ENCODE measurements at places on chromosomes 4 and X.

- no peak for DNase-seq
These were observed 41.2 kb downstream of the UNC5C start for GRCh38 chr4:95507561-95507960.

DNA sequence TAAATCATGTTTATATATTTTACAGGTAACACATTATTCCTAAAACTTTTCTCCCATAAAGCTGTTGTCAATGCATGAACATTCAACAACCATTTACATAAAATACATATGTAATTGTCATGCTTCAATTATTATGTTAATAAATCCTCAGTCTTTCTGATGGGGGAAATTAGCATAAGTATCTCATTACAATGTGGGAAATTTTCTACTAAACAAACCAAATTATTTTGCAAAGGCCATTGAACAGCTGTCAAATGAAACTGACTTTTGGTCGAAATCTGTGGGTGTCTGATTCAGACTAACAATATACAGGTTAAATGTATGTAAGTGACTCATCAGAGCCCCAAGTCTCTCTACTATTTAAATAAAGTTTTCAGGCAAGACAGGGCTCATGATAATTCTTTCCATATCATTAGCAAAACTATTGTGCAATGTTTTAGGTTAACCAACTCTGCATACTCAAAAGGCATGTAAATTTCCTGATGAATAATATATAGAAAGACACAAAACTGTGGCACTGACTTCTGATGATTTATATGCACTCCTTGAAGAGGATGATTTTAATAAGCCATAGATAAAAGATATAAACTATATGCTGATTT lies 795.3 kb upstream of the AADAT start:
- DNase-seq: no peak

DNA sequence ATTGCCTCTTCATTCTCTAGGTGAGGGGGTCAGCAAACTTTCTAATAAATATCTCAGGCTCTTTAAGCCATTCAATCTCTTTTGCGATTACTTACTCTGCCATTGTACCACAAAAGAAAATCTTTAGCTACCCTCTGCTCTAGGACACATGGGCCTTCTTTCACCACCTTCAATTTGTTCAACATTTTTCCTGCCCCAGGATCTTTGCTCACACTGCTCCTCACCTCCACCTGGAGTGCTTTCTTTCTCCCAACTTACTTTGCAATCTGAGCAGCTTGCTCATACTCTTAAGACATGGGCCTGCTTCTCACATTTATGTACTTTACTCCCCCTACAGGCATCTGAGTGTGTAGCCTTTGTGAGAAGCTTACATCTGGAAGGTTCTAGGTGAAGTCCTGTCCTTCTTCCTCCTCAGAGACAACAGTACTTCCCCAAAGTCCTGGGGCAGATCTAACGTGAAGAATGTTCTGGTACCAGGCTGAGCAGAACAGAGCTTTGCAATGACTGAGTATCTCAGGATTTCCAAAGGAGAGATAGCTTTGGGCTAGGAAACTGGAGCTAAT lies 55.0 kb upstream of the PRDM5 start:
- DNase-seq: no peak

- no peak for DNase-seq
These were observed 158.3 kb downstream of the DMD start for GRCh38 chrX:33053001-33053400.

GRCh38 chr4:188988131-188988530 lies 848.9 kb downstream of the TRIML1 start:
- DNase-seq: no peak

DNA sequence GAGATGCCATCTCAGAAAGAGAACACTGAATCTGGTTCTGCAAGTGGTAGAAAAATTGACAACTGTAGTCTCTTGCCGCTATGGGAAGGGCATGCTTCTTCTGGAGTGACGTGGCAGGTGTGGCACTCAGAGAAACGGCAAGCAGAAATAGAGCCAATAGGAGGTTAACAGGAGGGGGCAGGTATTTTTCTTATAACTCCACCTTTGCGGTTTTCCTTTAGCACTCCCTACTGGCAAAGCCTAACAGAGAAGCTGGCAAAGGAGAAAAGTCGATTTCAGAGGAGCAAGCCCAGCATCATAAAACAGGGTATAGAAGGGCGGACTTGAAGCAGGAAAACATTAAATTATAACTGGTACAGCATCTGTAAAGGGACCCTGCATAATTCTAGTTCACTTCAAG lies 1382.2 kb downstream of the PCDH18 start:
- no peak for DNase-seq

- no peak for DNase-seq
These were observed 54.0 kb upstream of the PRDM8 start for GRCh38 chr4:80143307-80143679.

DNA sequence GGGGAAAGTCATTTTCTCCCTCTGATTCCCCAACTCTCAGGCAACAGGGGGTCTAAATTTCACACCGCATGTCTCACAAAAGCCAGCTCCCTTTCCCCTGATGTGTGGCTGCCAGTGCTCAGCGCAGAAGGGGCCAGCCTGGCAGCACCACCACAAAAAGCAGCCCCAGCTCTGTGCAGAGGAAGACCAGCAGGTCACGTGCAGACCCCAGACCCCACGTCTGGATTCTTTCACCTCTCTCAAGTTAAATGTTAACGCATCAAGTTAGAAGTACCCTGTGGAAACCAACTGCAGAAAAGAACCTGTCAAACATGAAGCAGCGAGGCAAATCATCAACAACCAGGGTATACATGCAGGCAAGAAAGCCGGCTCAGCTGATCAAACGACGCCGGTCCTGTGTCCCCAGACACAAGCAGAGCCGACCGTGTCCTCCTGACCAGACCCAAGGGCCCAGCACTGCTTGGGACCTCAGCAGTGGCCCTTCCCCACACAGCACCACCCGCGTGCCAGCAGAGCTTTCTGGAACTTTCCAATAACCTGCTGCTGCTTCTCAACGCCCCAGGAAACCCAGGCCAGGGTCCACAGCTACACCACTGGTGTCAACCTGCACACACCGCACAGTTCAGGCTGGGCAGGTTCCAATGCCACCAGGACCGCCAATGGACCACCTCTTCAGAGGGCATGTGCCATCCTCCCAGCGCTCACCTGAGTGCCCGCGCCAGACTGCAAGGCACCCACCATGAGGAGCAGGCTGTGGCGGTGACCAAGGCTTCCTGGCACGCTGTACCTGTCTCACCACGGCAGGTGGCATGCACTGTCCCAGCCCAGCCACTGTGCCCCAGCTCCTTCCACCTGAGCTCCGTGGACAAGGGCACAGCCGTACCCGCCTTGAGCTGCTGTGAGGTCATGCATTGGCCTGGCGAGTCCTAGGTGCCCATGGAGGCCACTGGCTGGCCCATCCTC lies 4.0 kb downstream of the LRPAP1 start:
- no peak for DNase-seq

GRCh38 chr4:43983610-43984009 lies 465.0 kb downstream of the KCTD8 start:
- no peak for DNase-seq

DNA sequence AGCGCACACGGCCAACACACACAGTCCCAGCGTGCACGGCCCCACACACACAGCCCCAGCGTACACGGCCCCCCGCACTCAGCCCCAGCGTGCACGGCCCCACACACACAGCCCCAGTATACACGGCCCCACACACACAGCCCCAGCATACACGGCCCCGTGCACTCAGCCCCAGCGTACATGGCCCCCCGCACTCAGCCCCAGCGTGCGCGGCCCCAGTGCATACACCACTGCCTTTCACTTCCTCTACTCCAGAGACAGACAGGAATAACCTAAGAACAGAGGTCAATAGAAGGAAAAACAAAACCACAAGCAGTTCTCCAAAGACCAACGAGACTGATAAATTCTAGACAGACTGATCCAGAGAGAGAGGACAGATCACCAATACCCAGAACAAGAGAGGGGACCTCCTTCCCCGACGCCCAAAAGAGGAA lies 17.1 kb downstream of the GAK start:
- DNase-seq: no peak

- no peak for DNase-seq
These were observed 142.8 kb upstream of the PPP1R2C start for GRCh38 chrX:42920752-42921151.

DNA sequence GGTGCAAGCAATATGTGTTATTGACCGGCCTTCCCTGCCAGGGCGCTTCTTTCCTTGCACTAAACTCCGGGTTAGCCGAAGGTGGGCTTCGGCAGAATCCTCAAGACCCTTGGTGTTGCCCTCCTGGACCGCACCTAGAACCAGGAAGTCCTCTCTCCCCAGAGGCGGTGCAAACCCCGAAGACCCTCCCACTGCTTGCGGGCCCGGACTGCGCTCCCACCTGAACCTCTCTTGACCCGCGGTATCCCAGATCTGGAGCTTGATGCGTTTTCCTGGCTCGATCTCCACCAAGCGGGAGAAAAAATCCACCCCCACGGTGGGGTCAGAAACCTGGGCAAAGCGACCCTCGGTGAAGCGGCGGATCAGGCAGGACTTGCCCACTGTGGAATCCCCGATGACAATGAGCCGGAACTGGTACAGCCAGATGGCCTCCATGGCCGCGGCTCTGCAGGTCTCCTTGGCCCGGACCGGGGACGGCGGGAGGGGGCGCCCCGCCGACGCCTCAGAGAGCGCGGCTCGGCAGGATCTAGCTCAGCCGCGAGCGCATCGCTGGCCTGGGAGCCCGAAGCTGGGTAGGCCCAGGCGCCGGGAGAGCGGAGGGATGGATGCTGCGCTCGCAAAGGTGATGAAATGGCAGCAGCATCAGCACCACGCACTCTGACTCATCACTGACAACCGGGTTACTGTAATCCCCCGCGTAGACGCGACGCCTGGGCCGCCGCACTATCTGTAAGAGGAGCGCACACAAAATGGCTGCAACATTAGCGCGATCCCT lies at the start of gene RAB39B:
Gene RAB39B (minus strand): TSS at position 638 of the 775 bp plus-strand sequence. CDS start 203 bp downstream, at position 435.
- DNase-seq: peak; percentile 30

- no peak for DNase-seq
These were observed 63.6 kb downstream of the TRIM2 start for GRCh38 chr4:153267890-153268289.

GRCh38 chrX:5265324-5265850 lies 963.3 kb downstream of the NLGN4X start:
- DNase-seq: no peak

- DNase-seq: no peak
These were observed 589.5 kb downstream of the BCOR start for GRCh38 chrX:39508300-39508692.

DNA sequence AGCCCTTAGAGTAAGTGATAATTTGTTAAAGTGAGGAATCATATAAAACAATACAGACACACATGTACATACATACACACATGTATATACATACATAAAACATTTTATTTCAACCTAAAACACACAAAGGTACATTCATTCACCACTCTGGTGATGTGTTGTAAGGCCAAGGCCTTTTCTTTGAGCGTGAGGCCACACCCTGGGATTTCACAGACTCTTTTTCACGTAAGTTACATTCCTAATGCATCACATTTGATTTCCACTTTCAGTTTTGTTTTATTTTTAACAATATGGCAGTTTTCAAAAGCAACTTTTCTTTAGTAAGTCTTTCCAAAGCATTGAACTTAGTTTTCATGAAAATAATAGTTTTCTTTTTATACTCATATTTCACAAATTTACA lies 170.7 kb downstream of the COL4A6 start:
- no peak for DNase-seq

DNA sequence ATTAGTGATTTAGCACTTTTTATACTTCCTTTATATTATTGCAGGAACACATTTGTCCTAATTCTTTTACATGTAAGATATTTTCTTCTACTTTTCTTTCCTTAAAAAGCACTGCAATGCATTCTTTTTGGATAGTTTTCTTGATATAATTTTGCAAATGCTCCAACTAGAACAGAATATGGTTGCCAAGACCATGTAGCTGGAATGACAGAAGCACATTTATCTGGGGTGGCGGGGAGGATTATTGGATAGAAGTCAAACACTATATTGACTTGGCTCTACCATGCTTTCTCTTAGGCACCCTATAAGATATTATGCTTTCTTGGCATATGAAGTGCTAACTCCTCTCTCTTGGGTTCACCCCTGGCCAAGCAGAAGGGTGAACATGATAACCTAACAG lies 983.5 kb downstream of the FAT4 start:
- no peak for DNase-seq

- DNase-seq: no peak
These were observed 10.3 kb downstream of the FAM3A start for GRCh38 chrX:154505734-154506133.

GRCh38 chr4:121221608-121222007 lies 57.5 kb upstream of the TNIP3 start:
- no peak for DNase-seq

- no peak for DNase-seq
These were observed 1095.2 kb upstream of the POU3F4 start for GRCh38 chrX:82412858-82413257.

DNA sequence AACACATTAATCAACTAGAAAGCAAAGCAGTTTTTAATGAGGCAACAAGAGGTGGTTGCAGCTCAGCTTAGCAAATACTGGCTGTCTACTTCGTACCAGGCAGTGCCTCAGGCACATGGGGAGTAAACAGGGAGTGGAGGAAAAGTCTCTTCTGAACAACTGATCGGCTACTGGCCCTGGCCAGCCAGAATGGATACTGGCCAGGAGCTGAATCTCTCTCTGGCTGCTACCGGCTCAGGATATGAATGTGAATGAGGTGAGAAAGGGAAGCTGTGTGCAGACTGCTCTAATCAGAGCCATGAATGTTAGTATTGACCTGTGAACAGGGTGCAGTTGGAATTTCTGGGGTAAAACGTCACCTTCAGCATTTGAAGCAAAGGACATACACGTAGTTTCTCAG lies 77.3 kb downstream of the STK32B start:
- DNase-seq: no peak

DNA sequence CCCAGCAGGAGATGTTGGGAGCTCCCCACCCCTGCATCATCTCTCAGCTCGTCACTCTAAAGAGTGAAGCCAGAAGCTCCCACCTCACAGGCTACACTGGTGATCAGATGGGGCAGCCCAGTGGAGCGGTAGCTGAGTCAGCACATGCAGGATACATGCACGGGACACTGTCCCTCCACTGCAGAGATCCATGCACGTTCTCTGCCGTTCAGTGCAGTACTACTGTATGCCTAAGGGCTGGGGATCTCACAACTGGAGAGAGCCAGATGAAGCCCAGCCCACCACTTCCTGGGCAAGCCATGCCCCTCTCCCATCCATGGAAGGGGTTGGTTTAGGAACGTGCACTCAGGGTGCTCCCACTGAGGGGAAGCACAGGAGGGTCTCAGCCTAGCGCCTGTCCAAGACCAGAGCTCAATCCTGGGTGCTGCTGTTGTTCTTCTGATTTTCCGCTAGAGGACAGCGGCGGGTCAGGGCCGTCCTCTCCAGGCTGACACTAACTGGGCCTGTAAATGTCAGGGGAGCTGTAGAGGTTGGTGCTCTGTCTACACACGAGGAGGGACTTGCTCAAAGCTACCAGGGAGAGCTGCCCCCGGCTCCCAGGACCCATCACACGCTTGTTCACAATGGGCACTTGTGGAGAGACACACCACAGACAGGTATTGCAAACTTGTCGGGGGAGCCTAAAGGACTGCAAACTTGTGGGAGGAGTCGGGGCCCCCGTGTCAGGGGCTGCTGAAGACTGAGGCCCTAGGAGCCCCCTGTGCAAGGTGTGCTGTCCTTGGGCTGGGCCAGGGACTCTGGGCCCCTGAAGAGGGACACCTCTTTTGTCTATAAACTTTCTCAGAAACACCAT lies 18.2 kb upstream of the ABLIM2 start:
- DNase-seq: no peak

GRCh38 chrX:16711893-16712547 lies 449 bp downstream of the CTPS2 start:
- DNase-seq: no peak
